ENCODE measurements at places on chromosomes 2 and 18.
A peak's percentile ranks its signal among the peaks of the same experiment; 100 is the strongest.

DNA sequence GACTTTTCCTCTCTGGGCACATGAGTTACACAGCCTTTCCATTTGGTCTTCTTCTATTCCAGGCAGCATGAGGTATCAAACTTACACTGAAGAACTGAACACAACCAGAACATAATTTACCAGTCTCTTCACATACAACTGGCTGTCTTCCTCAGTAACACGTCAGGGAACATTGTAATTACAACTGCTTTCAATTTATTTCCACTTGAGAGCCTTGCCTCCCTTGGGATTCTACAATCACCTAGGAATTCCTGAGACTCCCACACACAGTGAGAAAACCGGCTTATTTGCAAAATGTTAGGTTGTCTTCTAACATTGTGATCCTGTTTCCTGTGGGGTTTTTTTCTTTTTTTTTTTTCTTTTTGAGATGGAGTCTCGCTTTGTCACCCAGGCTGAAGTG is 149.9 kb downstream of the TMX3 start:
- DNase-seq, result peak; percentile 12

DNA sequence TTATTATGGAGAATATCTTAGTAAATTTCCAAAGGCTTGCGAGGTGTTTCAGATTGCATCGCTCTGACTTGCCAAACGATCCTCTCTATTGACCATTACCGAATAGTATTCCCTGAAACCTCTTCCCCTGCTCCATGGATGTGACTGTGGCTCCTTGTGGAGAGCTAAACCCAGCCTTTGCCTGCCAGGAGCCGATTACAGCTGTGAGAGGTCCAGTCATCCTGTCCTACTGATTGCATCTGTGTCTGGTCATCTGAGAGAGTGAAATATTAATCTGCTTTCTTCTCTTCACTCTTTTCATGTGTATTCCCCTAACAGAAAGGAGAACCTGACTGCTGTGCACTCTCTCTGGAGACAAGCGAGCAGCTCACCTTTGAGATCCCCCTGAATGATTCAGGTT is 523.9 kb upstream of the NRP2 start:
- DNase-seq, result no peak

GRCh38 chr2:55567298-55567697 is 47.8 kb downstream of the CFAP36 start:
- DNase-seq, result no peak

DNA sequence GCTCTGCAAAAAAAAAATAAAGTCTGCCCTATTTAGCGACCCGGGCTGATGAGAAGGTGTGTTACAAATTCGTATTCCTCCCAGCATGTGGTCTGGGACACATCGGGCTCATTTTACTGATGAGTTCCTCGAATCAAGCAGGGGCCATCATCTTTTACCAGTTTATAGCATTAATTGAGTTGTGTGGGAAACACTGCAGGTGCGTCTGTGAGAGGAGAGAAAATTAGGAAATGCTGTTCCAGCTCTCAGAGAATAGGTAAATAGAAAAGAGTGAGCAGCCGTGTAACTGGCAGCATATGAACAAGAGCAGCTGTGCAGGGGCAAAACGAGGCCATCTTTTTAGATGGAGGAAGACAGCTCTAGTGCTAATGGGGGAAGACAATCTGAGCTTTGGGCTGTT is 216.7 kb downstream of the SETBP1 start:
- DNase-seq, result no peak

GRCh38 chr2:236862526-236862925 is 223.2 kb upstream of the COPS8 start:
- no peak for DNase-seq

DNA sequence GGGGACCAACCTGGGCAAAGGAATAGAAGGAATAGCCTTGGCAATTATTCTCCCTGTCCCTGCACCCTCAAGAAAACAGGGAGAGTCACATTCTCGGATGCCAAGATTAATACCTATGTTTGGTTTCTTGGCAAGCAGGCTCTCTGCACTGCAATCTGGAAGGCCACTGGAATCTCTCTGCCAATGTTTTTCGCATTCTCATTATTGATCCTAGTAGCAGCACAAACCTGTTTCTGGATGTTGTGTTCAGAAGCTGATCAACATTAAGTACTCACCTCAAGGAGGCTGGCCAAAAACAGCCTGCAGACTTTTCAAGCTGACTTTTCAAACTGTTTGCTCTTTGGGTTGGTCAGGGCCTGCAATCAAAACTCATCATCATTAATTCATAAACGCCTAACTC is 62.2 kb downstream of the CLHC1 start:
- DNase-seq, result no peak

DNA sequence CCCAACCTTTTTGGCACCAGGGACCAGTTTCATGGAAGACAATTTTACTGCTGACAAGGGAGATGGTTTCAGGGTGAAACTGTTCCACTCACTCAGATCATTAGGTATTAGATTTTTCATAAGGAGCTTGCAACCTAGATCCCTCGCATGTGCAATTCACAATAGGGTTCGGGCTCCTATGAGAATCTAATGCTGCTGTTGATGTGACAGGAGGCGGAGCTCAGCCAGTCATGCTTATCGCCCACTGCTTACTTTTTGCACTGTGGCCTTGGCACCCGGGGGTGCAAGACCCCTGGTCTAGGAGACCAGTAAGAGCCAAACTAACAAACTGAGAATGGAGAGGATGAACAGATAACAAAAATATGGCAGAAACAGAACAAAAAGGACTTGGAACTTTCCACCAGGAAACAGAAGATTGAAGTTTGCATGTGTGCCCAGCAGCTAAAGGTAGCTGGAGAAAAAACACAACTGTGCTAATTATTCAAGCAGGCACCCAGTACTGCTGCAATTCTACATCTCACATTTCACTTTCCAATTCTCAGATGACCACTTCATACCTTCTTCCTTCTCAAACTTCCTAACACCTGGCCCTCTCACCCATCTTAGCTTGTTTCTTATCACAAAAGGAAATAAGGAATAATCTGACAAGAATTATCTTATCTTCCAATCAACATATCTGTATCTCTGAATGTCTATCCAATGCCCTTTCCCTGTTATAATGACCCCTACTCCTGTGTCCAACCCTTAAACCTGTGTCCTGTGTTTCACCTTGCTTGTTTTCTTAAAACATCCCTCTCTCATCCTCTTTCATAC is 24.8 kb downstream of the SP3 start:
- DNase-seq, result peak; percentile 81

GRCh38 chr2:96580771-96581170 is 44.2 kb downstream of the ARID5A start:
- DNase-seq, result peak; percentile 77

DNA sequence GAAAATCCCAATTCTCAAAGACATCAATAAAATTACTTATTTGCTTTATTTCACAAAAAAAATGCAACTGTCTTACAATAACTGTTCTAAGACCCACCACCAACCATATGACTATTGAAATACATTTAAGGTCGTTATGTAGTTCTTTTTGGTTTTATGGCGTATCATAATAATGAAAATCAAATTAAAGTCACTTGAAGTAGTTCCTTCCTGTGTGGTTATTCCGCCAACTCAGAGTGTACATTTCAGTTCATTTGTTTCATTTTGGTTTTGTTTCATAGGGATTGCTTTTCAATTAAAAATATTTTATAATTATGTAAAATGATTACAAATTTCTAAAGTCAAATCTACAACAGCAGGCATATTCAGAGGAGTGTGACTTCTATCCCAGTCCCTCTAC is 45.9 kb upstream of the AAK1 start:
- no peak for DNase-seq

- peak; percentile 91 for DNase-seq
These were observed 4.6 kb upstream of the ARID5A start for GRCh38 chr2:96531872-96532505.

DNA sequence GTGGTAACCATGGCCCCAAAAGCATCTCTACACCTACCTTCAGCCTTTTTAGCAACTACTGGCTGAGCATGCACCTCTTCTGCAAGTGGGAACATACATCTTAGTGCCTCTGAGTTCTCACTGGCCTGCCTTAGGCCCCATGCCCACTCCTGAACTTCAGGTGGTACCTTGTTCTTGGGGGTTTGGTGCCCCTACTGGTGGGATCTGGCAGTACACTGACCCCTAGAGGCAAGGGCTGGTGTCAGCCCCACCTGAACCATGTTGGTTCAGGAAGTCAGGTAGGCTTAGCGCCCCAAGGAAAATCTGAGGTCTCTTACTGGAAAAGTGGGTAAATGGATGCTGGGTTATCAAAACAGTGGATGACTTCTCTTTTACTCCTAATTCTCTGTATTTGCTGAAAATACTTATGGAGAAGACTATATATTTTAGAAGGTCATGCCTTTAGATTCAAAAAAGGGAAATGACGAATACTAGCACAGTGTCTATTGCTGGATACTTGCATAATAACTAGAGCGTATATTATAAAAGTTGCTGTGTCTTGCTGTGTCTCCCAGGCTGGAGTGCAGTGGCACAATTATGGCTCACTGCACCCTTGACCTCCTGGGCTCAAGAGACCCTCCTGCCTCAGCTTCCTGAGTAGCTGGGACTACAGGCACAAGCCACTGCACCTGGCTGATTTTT is 84.6 kb downstream of the RAB31 start:
- peak; percentile 71 for DNase-seq

DNA sequence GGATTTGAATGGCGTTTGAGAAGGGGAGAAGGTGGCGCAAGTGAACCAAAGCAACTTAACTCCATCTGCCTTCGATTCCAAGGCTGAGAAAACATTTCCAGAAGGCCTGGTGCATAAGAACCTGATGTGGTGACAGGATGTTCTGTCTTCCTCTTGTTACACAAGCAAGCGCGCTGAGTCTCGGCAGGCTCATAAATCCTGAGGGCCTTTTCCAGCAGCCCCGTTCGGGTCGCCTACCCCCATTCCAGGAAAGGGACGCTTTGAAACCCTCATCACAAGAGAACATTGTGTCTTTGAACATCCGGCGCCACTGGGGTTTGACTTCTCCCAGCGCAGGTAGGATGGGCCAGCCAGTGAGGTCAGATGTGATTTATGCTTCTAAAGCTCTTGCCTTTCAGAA is 403.5 kb downstream of the SETBP1 start:
- DNase-seq, result no peak

- DNase-seq, result peak; percentile 44
These were observed 115.6 kb upstream of the RMDN2 start for GRCh38 chr2:37809525-37809924.

DNA sequence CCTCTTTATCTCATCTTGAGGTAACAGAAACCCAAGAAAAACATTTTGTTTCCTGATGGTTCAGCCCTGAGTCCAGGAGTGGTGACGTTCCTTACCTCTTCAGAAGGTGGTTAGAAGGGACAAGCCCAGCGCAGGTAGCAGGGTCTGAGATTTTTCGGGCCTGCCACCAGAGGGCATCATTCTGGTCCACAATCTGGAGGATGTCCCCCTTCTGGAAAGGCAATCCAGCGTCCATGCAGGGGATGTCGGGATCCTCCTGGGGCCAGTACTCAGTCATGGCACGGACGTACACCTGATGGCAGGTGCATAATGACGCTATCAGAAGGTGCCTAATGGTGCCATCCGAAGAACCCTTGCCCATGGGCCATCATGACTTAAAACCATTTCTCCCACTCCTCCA is 17.7 kb downstream of the MPP4 start:
- DNase-seq, result peak; percentile 76

- DNase-seq, result no peak
These were observed 1004.4 kb upstream of the CDH2 start for GRCh38 chr18:29181151-29181901.

- DNase-seq, result peak; percentile 85
These were observed 11.5 kb downstream of the CFAP65 start for GRCh38 chr2:219029829-219030165.

DNA sequence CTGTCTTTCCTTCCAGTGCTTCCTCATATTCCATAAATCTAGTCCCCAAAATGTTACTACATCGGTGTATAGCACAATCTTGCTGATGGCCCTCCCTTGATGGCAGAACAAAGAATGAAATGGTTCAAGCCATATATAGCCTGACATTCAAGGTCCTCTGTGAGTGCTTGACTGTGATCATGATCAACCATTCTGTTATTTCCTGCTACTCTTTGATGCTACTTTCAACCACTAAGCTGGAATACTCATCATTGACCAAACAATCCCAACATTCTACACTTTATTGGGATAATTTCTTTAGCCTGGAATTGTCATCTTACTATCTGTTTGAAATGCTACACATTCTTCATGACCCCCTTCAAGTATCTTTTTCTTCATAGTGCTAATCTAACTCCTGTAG is 633.9 kb downstream of the PLCL1 start:
- no peak for DNase-seq

GRCh38 chr2:128552806-128553551 is 234.3 kb upstream of the HS6ST1 start:
- no peak for DNase-seq

DNA sequence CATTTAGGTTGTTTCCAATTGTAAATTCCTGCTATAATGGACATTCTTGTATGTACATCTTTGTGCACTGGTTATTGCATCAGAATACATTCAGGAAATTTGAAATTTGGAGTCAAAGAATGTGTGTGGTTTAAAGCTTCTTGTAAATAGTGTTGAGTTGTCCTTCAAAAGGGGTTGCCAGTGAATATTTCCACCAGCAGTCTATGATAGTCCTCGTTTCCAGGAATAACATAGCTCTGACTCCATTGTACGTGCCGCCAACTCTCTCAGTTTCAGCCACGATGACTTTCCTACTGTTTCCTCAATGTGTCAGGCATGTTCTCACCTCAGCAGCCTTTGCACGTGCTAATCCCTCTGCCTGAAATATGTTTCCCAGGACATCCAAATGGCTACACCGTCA is 10.9 kb upstream of the HS6ST1 start:
- DNase-seq, result no peak

- DNase-seq, result no peak
These were observed 279.1 kb downstream of the AGPS start for GRCh38 chr2:177671662-177672061.

DNA sequence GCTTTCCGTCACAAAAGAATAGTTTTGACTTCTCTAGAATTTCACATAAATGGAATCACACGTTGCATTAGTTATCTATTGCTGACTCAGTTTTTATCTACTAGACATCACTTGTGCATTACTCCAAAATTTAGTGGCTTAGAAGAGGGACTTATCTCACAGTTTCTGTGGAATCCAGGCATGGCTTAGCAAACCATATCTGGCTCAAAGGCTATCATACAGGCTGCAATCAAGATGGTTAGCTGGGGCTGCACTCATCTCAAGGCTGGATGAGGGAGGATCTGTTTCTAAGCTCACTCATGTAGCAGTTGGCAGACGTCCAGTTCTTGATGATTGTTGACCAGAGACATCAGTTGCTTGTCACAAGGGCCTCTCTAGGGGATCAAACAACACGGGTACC is 6.6 kb upstream of the DSC3 start:
- DNase-seq, result no peak

DNA sequence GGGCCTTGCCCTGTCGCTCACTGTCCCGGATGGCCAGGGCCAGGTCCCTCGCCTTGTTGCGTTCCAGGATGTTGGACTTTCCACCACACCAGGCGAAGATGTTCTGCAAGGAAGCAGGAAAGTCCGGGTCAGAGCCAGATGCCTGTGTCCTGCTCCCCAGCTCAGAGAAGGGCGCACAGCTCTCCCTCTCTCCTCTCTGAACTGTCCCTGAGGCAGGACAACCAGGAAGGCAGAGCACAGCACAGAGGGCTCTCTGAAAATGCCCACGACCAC is 11.0 kb downstream of the CAPG start:
- DNase-seq, result no peak
